Stomach (tissue), 19 donors: ENCODE measurements at places on chromosomes 1 and 21. TPM values are rescaled to one million over a fixed set of nuclear protein-coding genes. Genes with fewer than 3 reads are reported as not detected.
A peak's percentile ranks its signal among the peaks of the same experiment; 100 is the strongest.

DNA sequence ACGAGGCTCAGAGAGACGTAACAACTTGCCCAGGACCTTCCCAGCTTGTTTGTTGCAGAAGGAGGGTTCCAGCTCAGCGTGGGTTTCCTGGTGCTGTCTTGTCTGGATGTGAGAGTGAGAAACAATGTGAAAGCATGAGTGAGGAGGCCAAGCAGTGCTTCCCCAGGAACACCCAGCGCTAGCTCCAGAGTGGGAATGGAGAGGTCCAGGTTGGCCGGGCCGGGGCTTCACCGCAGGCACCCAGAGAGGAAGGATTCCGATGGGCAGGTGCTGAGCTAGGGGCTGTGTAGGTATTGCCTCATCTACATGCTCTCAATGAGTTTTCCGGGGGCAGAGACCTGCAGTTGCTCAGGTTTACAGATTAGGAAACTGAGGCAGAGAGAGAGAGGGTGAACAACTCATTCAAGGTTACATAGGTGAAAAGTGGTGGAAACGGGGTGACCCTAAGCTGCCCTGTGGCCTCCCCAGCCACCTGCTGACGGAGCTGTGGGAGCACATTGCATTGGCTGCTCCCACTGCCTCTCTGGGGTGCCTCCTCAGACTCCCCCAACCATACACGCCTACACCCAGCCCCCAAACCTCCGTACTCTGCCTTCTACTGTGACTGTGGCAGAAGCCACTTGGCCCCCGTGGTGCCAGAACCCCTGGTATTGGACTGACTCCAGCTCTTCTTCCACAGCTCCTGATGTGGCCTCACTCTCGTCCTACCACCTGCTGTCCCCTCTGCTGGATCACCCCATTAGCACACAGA is 51.2 kb downstream of the B3GALT5 start:
- H3K36me3 ChIP-seq: no peaks in the 10 kb centered on the region
- no peak overlapping the region for H3K4me3 ChIP-seq

DNA sequence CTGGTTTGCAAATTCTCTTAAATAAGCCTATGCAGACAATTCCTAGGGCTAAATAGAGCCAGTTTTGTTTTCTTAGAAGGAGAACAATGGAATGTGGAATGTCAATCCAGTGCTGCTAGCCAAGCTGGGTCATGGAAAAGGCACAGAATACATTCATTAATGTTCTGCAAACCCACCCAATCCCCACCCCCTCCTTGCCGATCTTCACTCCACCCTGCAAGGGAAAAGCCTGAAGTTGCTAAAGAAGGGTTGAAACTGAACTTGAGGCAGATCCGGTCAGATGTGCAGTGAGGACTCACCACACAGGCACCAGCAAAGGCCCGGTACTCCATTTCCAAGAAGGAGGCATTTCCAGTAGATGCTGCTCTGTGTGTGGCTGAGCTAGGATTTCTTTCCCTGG is 179.6 kb downstream of the PLPP3 start:
- H3K4me1 ChIP-seq: no peaks in the 10 kb centered on the region
- no peaks in the 10 kb centered on the region for H3K36me3 ChIP-seq
- no peak overlapping the region for H3K4me3 ChIP-seq
- H3K27ac ChIP-seq: no peak overlapping the region
- DNase-seq: no peak

DNA sequence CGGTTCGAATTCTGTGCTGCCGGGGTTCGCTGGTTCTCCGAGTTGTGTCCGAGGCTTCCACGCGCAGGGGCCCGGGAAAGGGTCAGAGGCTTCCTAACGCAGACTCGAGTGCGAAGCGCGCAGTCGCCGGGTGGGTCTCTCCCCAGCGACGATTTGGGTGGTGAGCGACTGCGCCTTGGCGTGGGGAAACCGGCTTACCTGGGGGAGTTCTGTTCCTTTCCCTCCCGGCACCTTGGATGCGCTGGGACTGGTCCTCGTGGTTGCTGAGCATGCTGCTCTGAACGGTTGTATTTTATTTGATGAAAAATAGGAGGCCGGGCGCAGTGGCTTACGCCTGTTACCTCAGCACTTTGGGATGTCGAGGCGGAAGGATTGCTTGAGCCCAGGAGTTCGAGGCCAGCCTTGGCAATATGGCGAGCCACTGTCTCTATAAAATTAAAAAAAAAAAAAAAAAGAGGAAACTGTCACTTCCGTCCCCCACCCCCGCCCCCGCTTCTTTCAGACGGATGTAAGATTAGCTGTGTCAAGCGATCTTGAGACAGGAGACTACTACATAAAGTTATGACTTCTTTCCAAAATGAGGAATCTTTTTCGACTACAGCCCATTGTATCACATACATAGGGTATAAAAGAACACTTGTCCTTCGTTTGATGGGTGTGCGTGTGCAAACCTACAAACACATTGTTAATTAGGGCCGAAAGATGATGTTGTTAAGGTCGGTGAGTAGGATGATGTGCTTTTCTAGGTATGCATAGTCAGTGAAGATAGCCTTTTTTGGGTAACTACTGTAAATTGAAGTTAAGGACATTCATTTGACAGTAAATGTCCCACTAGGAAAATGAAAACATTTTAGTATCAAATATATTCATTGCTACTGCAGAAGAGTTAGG is at the start of gene CCDC18:
Gene CCDC18, plus strand, starts transcription at position 2 of the 891 bp plus-strand sequence. CDS start 2,638 bp downstream, outside the sequence.
- H3K36me3 ChIP-seq: peaks cover 6% of the 10 kb centered on the region
- H3K4me1 ChIP-seq: peaks cover 45% of the 10 kb centered on the region
- peak within 1 kb of the TSS; percentile 99 for H3K27ac ChIP-seq
- no peaks in the 10 kb centered on the region for H3K27me3 ChIP-seq
- DNase-seq: no peak

DNA sequence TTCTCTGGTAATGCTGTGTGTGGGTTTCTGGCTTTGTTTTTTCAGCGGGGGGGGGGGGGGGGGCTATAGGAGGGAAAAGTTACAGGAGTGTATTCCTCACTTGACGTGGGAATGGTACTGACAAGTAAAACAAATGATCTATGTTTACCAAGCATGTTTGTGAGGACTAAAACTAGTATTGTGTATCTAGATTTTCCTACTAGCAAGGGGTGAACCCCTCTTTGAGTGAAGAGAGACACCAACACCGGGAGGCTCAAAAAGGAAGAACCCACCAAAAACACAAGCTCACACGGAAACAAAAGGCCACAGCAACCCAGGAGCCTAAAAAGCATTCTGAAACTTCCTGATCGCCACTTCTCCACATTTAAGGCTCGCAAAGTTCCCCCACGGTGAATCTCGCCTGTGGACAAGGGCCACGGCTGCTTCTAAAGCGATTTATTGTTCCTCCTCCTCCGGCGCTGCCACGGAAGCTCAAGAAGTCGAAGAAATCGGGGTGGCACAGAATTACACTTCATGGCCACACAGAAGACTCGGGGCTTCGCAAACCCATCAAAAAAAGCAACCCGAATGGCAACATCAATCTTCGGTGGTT is 703 bp downstream of the PUM1 start:
- H3K27me3 ChIP-seq: no peaks in the 10 kb centered on the region
- no peak for DNase-seq
- no peaks in the 10 kb centered on the region for H3K36me3 ChIP-seq
- H3K27ac ChIP-seq: peak overlapping the region; percentile 96

DNA sequence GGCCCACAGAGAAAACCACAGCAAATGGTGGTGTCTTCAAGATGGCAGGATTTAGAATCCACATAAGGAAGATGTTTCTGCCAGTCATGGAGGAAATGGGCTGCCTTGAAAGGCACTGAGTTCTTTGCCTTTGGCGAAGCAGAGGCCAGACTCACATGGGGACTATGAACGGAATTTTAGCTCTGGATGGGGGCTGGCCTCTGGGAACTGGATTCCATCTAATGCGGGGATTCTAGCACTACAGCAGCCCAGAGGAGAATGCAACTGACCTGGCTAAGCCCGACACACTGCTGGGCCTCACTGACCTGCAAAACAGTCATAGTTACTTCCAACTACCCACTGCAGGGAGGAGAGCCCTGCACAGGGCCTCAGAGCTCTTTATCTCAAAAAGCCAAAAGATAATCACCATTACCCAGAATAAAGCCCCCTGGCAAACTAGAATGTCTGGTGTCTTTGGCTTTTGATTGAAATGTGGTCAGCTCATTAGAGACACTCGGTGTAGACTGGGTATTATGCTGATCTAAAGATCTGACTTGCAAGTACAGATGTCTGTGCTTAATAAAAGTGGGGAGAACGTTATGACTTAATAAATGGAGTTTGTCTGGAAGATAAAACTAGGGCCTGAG is 11.6 kb downstream of the HCRTR1 start:
- peaks cover 44% of the 10 kb centered on the region for H3K36me3 ChIP-seq
- H3K27me3 ChIP-seq: no peaks in the 10 kb centered on the region
- no peak overlapping the region for H3K4me3 ChIP-seq
- H3K27ac ChIP-seq: no peak overlapping the region
- H3K4me1 ChIP-seq: peaks cover 31% of the 10 kb centered on the region

Gene RCAN3
- total RNA-seq: 9.3 TPM

Gene KRTAP20-2
- total RNA-seq: not detected
